T-cell (primary cell): ENCODE measurements at places on chromosomes 11 and 22.
A peak's percentile ranks its signal among the peaks of the same experiment; 100 is the strongest.

- DNase-seq, result no peak
These were observed 166.0 kb downstream of the KIRREL3 start for GRCh38 chr11:126834573-126834972.

GRCh38 chr22:42562684-42563083 is 8.9 kb downstream of the SERHL2 start:
- no peak for DNase-seq

DNA sequence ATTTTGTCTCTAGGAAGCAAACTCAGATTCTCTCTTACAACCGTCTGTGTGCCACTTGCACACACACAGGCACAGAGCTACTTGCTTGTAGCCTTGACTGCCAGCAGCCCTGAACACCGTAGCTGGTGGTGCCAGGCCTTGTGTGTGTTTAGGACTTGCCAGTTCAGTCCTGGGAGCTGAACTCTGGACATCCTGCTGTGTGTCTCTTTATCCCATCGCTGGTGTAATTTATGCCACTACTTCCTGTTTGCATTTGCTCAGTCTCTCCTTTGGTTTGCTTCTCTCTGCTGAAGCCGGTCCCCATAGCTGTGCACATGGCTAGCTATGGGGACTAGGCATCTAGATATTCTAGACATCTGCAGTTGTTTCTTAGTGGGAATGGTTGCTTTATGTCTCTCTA is 24.0 kb downstream of the MARK2 start:
- no peak for DNase-seq

- no peak for DNase-seq
These were observed 1.3 kb downstream of the ABTB2 start for GRCh38 chr11:34356576-34356912.

- no peak for DNase-seq
These were observed 107.7 kb upstream of the CLMP start for GRCh38 chr11:123302751-123303195.

DNA sequence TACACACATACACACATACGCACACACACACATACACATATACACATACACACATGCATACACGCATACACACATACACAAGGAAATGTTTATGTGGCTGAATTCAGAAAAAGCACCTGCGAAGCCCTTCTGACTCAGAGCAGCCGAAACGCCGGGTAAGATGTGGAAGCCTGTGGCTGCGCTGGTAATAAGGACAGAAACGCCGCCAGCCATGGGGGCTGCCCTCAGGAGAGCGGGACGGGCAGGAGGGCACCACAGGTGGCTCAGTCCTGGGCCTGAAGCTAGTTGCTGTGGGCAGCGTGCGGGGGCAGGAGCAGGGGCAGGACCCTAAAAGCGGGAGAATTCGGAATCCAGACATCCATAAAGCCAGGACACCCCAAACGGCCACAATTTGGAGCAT is 378.3 kb downstream of the BRD1 start:
- no peak for DNase-seq

- no peak for DNase-seq
These were observed 845 bp downstream of the MPPED2 start for GRCh38 chr11:30585125-30585891.

DNA sequence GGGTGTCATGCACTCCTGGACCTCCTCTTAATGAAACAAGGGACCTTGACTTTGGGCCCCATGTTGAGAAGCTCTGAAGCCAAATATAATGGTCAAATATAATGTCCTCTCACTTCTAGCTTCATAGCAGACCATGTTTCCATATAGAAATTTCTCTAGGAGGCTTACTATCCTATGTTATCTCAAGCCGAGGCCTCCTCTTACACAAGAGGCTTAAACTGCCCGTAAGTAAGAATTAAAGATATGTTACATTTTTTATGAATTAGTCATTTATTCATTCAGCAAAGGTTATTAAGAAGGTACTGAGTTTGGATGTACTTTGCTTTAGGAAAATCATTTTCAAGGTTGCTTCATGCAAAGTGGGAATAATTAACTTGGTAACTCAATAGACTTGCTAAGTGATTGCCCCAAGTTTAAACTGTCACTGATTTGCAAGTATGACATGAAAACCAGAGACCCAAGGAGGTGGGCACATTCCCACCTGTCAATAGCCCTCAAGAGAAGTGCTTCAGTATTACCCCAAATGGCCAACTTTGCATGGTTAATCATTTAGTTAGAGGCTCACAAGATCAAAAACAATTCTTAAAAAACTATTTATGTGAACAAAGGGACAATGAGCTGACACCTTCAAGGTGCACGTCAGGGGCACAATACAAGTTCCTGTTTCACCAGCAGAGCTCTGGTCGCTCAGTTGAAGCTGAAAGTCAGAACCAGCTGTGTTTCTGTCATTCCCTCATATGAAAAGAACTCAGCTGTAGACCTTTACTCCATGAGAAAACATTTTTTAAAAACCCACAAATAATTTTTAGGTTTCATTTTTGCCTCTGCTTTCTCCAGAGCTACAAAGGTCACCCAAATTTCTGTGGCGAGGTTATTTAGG is 20.9 kb downstream of the BDNF start:
- DNase-seq, result no peak

- no peak for DNase-seq
These were observed 861.8 kb downstream of the LRRC4C start for GRCh38 chr11:40597546-40598113.

GRCh38 chr11:20363500-20364340 is at the start of gene HTATIP2:
Gene HTATIP2, plus strand, starts transcription at chr11:20363714. Its CDS starts 524 bp downstream, at chr11:20364238.
- peak; percentile 74 for DNase-seq

GRCh38 chr11:130403271-130403804 is 25.1 kb downstream of the ADAMTS8 start:
- no peak for DNase-seq

GRCh38 chr22:31081963-31082605 is 966 bp downstream of the SMTN start:
- no peak for DNase-seq

DNA sequence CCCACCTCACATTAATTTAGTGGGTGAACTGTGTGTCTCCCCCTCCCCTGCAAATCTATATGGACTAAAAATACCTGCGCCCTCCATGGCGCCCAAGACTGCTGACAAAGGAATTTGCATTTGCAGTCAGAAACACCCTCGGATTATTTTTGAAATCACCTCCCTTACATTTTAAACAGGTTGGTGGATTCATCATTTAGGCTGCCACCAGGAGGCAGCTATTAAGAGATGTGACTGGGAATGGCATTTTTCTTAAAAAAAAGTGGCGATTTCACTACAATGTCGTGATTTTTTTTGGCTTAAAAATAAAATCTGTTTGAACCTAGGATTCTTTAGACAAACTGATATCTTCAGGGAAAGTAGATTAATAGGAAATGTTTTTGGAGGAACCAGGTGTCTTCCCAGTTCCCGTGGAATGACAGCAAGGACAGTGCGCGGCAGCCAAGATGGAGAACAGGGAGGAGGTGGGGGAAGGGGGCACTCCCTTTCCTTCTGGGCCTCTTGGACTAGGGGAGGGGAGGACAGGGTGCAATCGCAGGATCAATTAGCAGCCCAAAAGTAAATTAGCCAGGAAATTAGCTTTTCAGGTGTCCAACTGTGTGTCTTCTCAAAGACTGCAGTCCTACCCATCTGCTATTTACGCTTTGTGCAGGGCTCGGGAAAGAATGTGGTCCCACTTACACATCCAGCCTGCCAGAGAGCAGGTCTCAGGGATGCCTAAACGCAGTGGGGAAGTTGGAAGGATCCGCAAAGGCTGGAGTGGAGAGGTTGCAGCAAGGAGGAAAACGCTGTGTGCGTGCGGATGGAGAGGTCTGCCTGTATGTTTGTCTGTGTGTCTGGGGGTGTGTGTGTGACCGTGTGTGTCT is 496.4 kb downstream of the NTM start:
- no peak for DNase-seq

- no peak for DNase-seq
These were observed 7.8 kb downstream of the ELFN2 start for GRCh38 chr22:37419370-37419968.

GRCh38 chr11:130118165-130118564 is 41.4 kb upstream of the ST14 start:
- no peak for DNase-seq

- DNase-seq, result no peak
These were observed 257.1 kb downstream of the BUD13 start for GRCh38 chr11:116515664-116516184.

GRCh38 chr11:73530109-73530508 is 67.8 kb downstream of the FAM168A start:
- no peak for DNase-seq

DNA sequence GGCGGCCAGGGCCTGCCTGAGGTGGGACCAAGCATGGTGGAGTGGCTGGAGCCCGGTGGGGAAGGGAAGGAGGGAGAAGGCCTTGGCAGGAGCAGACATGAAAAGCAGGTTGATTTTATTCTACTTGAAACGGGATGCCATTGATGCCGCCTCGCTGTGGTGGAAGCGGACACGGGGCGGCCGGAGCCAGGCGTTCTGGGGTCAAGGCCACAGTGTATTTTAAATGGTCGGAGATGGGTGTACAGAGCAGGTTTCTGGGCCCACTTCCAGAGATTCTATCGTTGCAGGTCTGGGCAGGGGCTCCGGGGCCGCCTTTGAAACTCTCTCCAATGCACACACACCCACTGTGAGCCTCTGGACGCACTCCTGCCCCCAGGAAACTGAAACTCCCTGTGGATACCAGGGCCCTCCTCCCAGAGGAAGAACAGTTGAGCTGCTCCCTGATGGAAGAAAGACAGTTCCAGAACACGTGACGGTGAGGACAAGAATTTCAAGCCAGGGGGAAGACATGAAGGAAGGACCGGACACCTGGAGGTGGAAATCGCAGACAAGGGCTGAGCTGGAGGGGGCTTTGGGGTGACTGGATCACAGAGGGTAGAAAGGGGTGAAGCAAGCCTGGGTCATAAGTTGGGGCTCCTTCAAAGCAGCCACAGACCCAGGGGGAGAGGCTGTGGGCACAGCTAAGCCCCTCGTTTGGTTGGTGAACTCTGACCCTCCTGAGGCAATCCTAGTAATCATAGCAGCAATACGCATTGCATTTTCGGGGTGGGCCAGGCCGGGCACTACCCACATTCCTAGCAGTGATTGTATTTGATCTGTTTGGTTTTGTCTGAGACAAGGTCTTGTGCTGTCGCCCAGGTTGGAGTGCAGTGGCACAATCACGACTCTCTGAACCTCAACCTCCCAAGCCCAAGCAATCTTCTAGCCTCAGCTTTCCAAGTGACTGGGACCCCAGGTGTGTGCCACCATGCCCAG is 12.3 kb upstream of the LINC01488 start:
- no peak for DNase-seq

DNA sequence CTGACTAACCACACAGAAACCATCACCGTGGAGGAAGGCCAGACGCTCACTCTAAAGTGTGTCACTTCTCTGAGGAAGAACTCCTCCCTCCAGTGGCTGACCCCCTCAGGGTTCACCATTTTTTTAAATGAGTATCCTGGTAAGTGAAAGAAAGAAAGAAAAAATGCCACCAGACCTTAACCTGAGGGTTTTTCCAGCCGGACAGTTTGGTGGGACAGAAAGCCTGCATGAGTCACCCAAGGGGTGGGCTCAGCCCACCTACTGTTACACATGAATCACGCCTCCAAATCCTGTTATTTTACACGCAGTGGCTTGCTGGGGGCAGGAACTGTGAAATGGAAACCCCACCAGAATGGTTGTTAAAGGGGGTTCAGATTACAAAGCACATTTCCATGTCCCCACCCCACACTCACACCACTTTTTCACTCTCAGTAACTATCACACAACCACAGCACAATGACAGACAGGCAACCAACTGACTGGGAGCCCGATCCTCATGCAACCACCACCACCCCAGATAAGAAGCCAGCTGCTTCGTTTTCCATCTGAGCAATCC is 11.9 kb downstream of the CRTAM start:
- peak; percentile 39 for DNase-seq

GRCh38 chr11:100674212-100674611 is 12.9 kb upstream of the ARHGAP42 start:
- no peak for DNase-seq

DNA sequence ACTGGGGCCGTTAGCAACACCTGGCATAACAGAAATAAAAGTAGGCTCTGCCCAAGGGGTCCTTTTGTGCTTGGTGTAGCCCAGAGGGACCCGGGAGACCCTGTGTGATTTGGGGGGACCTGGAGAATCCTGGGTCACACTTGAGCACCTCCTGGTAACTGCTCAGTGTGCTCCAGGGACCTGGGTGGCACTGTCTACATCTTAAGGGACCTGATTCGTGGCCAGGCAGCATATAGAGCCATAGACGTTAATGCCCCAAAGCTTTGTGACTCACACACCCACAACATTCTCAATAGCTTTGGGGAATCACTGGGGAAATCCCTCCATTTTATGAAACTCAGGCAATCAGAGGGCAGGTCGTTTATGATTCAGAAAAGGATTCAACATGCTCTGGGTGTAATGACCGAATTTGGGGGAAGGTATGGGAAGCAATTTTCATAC is 3.6 kb upstream of the IGF2 start:
- no peak for DNase-seq

GRCh38 chr11:121863126-121863525 is 252.9 kb downstream of the BLID start:
- DNase-seq, result no peak

GRCh38 chr22:49934160-49934890 is 15.9 kb downstream of the CRELD2 start:
- peak; percentile 26 for DNase-seq

DNA sequence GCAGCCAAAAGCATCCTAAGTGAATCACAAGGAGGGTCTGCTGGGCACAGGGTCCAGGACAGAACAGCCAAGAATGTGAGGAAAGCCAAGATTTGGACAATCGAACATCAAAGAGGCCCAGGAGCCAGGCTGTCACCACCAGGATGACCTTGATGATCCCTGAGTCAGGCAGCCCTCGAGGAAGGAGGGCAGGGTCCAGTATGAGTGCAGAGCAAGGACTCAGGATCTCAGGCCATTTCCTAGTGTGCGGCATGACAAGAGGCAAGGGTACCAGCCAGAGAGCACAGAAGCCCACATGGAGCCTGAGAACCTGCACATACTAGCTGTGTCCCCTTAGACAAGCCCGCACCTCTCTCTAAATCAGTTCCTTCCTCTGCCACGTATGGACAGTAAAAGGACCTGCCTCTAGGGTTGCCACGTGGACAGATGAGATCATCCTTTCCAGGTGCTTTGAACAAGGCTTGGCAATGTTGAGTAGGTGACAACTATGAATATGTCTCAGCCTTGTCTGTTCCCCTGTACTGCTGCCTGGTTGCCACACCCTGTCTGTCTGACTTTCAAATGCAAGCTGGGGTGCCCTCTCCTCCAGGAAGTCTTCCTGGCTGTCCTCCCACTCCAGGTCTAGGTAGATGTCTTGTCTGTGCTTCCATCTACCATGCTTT is 32.2 kb upstream of the ISX start:
- no peak for DNase-seq

GRCh38 chr11:100152766-100153165 is 534.3 kb upstream of the ARHGAP42 start:
- DNase-seq, result no peak
